HepG2 (cell line): ENCODE measurements at places on chromosomes 7 and 10. TPM values are rescaled to one million over a fixed set of nuclear protein-coding genes. Genes with fewer than 3 reads are reported as not detected.

The HOXA5 gene
- 3.2 and 3.9 TPM in 2 replicates for total RNA-seq

The HOGA1 gene
- 18.8 and 19.5 TPM in 2 replicates for total RNA-seq

The SPDYE16 gene
- 0.08 and 0.11 TPM in 2 replicates for total RNA-seq

The GDF2 gene
- not detected in 2 replicates for total RNA-seq

The PSAP gene
- 148 and 323 TPM in 2 replicates for total RNA-seq
